Left forelimb (tissue), 1 donor: ENCODE measurements at places on chromosomes 12 and 14.

DNA sequence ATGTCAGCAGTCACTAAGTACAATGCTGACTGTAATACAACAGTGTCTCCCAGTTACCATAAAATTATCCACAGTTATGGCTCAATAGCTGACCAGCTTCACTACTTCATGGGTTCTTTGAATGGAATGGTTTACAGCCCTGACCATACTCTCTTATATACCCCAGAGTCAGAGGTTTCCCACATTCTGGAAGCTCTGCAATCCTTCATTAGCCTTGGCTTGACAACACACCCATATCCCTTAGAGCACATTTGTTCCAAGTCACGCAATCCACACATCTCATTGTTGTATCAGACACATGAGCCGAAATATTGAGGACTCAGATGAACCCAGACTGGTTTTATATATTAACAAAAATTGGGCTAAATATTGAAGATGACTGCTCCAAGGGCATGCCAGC is 209.4 kb upstream of the PLXNC1 start:
- DNase-seq = no peak

GRCh38 chr12:70307868-70308267 is 58.2 kb upstream of the KCNMB4 start:
- no peak for DNase-seq

GRCh38 chr12:76666290-76666835 is 97.6 kb upstream of the ZDHHC17 start:
- DNase-seq = no peak

DNA sequence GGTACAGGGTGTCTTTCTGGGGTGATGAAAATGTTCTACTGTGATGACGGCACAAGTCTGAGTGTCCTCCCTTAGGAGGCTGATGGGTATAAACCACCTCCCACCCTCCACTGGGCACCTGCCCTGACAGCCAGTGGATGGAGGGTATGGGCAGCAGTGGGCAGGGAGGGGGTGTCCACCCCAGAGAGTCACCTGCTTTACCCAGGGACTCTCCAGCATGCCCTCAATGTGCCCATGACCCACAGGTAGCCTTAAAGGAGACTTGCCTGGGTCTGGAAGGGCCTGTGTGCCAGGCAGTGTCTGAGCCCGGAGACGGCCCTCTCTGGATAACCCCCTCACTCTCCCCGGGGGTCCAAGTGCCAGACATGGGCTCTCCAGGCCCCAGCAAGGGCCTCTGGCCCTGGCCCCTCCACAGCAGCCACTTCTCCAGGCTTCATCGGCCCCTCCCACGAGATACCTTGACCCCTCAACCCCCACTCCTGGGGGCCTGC is 38.8 kb downstream of the CCNK start:
- DNase-seq = no peak

- no peak for DNase-seq
Observed at GRCh38 chr12:14395074-14395778, 29.7 kb downstream of the ATF7IP start.

DNA sequence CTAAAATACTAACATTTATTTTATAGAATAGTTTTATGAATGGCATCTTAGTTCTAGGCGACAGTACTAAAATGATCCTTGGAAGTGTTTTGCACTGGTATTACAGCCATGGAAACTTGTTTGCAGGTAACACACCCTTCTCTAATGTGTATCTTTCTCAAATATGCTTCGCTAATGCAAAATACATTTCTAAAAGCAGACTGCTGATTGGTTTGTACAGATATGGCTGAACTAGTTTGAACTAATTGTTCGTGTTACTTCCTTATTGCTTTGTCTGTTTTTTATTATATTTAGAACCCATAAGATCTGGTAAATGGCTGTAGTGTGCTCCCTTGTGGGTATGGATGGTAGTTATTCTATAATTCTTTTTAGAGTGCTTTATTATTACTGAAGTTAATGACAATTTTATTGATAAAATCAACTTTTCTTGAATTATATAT is 53.0 kb downstream of the ATF7IP start:
- no peak for DNase-seq

DNA sequence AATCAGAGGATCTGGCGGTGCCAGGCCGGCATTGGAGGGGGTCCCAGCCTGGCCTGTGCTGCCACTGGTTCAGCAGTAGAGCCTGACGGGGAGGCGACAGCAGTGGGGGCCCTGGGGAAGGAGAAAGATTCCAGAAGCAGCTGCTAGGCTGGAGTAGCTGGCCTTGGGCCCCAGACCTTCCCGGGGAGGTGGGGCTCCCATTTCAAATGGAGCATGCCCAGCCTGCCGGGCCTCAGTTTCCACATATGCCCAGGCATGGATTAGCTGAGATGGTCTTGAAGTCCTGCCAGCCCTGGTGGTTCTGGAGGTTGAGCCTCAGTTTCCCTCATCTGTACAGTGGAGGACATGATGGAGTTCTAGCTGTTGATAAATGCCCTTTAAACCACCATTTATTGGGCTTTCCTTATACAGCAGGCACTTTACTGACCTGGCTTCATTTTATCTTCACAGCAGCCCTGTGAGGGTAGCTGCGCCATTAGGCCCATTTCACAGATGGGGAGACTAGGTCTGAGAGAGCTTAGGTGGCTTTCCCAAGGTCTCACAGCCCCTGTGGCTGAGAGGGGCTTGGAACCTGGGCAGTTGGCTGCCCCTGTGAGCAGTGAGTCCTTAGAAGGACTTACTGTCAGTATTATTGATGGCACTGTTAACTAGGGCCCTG is 21.8 kb downstream of the SH2B3 start:
- DNase-seq = no peak

DNA sequence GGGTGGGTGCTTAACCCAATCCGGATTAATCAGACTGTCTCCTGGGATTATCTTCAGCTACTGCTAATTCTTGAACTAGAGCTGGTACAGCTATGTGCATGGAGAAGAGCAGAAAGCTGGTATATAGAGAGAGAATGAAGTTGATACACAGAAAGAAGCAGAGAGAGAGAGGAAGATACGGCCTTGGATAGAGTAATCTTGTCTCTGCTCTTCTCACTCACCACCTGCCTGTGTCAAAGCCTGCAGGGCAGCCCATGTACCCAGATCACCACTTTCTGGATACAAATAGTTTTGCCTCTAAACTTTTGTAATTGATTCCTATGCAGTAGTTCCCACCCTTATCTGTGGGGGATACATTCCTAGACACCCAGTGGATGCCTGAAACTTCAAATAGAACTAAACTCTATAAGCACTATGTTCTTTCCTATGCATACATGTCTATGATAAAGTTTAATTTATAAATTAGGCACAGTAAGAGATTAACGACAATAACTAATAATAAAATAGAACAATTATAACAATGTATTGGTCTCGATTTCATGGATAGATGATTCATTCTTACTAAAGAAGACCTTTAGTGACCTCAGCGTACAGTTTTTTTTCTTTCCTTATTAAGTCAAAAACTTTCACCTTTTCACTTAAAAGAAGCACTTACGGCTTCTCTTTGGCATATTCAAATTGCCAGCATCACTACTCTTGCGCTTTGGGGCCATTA is 45.5 kb downstream of the YEATS4 start:
- no peak for DNase-seq

DNA sequence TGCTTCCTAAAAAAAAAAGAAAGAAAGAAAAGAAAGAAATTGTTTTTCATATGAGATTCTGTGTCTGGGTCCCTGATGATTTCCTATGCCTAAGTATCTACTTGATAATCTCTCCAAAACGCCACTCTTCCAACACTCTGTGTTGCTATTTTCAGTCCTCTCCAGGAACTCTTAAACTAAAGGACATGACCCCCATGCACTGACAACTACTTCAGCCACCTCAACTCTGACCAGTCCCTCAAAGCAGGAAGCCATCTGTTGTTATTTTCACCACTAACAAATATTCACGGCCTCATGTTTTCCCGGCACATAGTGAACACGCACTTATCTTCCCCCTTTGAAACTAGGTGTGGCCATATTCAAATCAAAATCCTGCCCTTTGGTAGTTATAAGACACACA is 259.3 kb downstream of the PPFIA2 start:
- DNase-seq = no peak
